Immature natural killer cell (primary cell): ENCODE measurements at places on chromosomes 11 and 22. TPM values are rescaled to one million over a fixed set of nuclear protein-coding genes. Genes with fewer than 3 reads are reported as not detected.

GRCh38 chr22:37163096-37163489, 13.4 kb upstream of the IL2RB start:
- DNase-seq, result no peak

DNA sequence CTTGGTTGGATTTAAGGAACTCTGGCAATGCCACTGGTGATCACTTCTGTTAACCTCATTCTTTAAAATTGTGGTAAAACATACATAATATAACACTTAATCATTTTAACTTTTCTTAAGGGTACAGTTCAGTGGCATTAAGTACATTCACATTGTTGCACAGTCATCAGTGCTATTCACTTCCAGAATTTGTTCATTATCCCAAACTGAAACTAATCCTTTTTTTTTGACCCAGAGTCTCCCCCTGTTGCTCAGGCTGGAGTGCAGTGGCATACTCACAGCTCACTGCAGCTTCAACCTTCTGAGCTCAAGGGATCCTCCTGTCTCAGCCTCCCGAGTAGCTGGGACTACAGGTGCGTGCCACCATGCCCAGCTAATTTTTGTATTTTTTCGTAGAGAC, 10.6 kb downstream of the ELF5 start:
- no peak for DNase-seq

GRCh38 chr11:78363024-78363619, 54.5 kb downstream of the GAB2 start:
- no peak for DNase-seq

- no peak for DNase-seq
Measured at GRCh38 chr11:94032725-94033124, 11.6 kb downstream of the HEPHL1 start.

- DNase-seq, result no peak
Measured at GRCh38 chr11:126603486-126603885, 248.0 kb downstream of the ST3GAL4 start.

The QSER1 gene
- 1.3 TPM for polyA plus RNA-seq

The NXPE4 gene
- not detected for polyA plus RNA-seq

GRCh38 chr22:28247136-28247535, 328.1 kb upstream of the PITPNB start:
- DNase-seq, result no peak

The AGBL2 gene
- polyA plus RNA-seq, result 1.1 TPM
